ENCODE measurements at places on chromosomes 6 and 20.

DNA sequence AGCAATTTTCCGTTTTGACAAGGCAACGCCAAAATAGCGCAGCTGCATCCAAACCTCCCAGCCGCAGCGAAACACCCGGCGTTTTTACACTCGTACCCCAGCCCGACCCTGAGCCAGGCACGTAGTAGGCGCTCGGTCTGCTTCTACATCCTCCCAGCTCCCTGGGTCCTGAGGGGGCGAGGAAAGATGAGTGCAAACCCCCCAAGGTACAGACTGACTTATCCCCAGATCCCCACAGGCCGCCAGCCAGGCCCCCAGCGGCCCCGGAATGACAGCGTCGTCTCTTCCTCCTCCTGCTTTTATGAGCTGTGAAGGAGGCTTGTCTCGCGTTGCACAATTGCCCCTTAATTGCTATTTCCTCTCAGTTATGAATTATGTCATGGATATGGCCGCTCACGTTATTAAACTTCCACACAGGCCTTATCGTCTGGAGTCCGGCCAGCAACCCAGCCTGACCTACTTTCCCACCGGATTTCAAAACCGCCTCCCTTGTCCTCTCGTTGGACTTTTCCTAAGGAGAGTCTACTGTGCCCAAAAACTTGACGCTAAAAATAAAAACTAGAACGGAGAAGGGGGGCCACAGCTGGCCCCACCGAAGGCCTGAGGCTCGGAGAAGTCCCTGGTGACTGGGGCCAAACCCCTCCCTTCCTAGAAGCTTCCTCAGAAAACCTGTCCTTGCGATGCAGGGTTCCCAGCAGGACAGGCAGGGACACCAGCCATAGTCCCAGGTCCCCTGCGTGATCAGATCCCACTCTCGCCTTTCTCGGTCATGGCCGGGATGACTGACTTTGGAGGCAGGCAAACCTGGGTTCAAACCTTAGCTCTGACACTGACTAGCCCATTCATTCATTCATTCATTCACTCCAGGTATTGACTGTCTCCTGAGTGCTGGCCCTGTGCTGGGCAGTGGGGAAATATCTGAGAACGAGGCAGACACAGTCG, 130.9 kb upstream of the PTPN1 start:
- no peak for DNase-seq

- no peak for DNase-seq
These were observed 90.4 kb downstream of the CEP162 start for GRCh38 chr6:84137051-84137375.

- DNase-seq, result no peak
These were observed 105.9 kb downstream of the TRERF1 start for GRCh38 chr6:42345696-42346416.

DNA sequence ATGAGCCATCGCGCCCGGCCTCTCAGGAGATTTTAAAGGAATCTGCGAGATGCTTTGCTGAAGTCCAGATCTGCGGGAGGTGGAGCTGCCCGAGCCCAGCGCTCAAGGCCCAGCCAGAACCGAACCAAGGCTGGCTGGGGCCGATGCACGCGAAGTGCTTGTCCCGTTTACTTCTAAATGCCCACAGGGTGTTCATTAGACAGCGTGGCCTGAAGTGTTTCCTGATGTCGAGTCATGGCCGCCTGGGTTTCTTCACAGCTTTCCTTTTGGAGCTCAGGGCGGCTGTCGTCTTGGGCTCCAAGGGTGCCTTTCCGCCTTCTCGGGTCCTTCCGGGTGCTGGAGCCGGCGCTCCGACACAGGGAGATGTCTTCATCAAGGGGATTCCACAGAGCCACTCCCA, 25.1 kb upstream of the CCR6 start:
- no peak for DNase-seq

DNA sequence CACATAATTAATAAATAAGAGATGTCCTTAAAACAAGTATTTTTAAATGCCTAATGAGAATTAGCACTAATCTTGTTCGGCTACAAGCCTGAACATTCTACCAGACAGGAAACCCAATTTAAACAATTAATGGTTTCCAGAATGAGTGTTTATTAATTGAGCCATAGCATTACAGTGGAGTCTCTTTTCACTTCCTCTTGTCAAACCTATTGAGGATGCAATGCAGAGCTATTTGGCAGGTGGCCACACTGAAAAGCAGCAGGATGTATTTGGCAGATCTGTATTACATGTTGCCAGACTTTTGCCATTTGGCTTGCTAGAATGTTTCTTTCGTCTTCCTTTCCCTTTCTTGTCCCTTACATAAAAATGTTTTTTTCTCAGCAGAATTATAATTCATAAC, 475.2 kb upstream of the MARCKS start:
- no peak for DNase-seq

DNA sequence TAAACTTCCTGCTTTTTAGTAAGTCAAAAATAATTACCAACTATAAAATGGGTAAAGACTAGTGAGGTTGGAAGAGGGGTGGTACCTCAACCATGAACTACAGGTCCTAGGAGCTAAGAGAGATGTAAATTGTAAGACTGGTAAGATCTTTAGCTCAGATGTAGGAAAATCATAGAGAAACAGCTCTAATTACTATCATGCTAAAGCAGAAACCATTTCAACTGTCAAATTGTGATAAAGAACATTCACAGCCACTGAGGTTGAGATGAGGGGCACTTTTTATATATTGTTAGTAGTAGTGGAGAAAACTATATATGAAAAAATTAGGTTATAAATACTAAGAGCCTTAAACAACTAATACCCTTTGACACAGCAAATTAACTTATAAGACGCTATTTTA, 20.0 kb downstream of the CDK19 start:
- DNase-seq, result no peak

GRCh38 chr6:128574402-128574801, 54.0 kb upstream of the PTPRK start:
- DNase-seq, result no peak

GRCh38 chr20:24528583-24529368, 59.3 kb downstream of the SYNDIG1 start:
- no peak for DNase-seq
